Left lobe of liver (tissue), 2 donors: ENCODE measurements at places on chromosomes 4 and X. TPM values are rescaled to one million over a fixed set of nuclear protein-coding genes. Genes with fewer than 3 reads are reported as not detected.

- no peak for DNase-seq
Measured at GRCh38 chrX:9434051-9434550, 30.8 kb upstream of the TBL1X start.

DNA sequence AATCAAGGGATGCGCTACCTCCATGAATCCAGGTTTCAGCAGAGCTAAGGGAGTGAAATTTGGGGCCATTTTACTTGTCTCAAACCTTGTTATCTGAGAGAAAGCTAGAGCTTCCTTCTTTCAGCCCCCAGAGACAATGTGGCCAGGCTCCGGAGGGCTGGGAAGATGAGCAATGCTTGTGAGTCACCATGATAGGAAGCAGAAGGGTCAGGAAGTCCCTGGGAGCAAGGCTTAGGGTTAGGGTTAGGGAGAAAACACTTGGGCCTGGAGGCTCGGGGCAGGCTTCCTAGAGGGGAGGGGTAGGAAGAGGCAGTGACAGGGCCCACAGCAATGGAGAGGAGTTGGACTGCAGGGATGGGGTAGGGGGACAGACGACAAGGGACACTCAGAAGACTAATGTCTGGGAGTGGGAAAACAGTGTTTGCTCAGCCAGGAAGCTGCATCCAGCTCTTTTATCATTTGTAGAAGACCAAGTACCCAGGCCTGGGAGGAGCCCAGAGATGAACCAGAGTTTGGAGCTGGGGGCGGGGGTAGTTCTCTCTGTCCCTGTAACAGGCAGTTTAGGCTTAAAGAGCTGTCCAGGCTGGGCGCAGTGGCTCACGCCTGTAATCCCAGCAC is 16.4 kb upstream of the PORCN start:
- DNase-seq, result no peak

GRCh38 chr4:6125103-6125651 is 75.2 kb downstream of the JAKMIP1 start:
- no peak for DNase-seq

BMP2K gene
- 14.2 TPM for total RNA-seq

CT83 gene
- total RNA-seq, result not detected

DNA sequence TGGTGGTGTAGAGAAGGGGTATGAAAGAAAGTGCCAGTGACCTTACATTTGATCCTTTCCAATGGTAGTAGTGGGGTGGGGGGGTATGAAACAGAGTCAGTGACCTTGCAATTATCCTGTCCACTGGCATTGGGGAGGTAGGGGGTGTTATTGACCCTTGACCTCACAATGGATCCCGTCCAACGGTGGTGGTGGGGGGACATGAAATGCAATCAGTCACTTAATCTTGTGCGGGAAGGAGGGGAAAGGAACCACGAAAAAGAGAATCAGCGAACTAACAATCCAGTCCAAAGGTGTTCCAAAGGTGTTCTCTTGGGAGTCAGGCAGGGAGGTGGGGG is 619 bp upstream of the PDK3 start:
- DNase-seq, result no peak

GRCh38 chr4:103934178-103934789 is 214.5 kb upstream of the TACR3 start:
- no peak for DNase-seq

DNA sequence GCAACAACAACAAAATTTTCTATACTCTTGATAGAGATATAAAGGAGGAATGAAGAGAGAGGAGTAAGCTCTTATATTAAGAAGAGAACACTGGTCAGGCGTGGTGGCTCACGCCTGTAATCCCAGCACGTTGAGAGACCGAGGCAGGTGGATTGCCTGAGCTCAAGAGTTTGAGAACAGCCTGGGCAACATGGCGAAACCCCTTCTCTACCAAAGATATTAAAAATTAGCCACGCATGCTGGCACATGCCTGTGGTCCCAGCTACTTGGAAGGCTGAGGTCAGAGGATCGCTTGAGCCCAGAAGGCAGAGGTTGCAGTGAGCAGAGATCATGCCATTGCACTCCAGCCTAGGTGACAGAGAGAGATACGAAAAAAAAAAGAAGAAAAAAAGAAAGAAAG is 102.4 kb downstream of the TEX11 start:
- no peak for DNase-seq

DNA sequence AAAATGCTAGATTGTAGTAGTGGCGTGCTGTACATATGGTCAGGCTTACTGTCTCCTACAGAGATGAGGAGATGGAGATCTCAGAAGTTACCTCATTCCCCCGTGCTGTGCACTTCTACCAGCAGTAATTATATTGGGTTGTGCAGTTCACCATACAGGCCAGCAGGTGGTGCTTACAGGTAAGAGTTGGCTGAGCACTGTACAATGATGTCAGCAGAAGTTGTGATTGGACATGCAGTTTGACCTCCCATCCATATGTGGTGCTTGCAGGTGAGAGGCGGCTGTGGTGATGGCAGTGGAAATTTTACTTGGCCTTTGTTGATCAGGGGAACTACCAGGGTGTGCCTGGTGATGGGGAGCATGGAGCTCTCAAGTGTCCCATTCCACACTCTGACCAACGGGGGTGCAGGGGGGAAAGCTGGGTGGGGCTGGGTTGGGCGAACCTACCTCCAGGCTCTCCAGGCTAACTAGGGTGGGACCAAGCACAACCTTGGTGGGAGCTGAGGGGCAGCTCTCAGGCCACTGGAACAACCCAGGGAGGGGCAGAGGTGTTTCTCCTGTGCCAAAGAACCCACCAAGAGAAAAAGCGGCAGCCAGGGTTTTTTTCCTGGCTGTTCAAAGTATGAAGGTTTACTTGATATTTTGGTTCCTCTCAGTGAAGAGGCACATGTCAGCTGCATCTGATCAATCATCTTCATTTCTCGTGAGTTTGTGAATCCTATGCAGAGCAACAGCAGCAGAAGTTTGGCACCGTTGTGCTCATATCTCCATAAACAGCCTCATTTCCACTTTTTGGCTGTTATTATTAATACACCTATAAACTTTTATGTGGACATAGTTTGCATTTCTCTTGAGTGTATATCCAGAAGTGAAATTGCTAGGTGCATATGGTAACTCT is 73.8 kb upstream of the FREM3 start:
- no peak for DNase-seq

DNA sequence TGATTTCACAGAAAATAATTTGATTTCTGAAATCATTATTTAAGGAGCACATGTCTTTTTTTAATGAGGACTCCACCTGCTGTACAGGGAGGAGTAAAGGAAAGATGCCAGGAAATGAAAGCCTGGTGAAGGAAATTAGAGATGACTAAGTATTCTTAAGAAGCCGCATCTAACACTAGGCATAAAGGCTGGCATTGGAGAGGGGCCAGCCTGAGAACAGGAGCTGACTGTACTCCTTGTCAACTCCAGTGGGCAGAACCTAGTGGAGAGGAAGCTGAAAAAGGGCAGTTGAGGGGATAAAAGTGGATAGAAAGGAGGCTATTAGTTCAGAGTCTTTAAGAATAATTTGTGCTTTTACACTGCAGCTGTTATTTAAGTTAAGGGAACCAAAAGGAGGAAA is 393.0 kb downstream of the PPP1R2C start:
- DNase-seq, result no peak

DNA sequence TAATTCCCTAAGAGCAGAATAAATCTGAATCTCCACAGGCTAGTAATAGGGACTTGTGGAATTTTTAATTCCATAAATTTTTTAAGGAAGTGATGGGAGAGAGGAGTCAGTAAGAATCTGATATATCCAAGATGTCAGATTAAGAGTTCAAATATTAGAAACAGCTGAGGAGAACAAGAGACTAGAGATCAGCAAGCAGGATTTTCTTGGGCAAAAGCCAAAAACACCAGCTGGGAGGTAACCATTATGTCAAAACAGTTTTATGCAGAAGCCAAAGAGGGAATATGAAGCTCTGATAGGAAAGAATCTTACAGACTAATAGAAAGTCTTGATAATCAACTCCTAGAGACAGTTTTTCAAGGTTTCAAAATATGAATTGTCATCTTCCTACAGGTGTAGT is 72.2 kb upstream of the RBPJ start:
- DNase-seq, result no peak

TLL1 gene
- total RNA-seq, result 0.75 TPM

- no peak for DNase-seq
Measured at GRCh38 chrX:139191746-139192385, 338.7 kb upstream of the F9 start.

GRCh38 chr4:87151730-87152129 is 68.7 kb downstream of the KLHL8 start:
- no peak for DNase-seq
